ENCODE measurements at places on chromosomes 13 and 19.
A peak's percentile ranks its signal among the peaks of the same experiment; 100 is the strongest.

DNA sequence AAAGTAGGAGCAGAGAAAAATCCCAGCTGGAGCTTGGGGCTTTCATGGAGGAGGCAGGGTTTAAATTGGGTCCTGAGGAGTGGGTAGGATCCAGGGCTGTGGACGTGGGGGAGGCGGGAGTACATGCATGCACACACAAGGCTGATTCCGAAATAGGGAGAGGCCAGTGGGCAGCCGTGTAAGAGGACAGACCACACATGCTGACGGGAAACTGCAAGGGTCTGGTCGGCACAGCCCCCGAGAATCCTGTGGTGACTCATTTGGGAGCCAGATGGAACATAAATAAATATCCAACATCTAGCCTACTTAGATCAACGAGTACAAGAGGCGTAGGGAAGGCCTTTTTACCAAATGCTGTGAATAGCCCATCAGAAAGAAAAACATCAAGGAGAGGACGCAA lies 216.3 kb upstream of the ZNF507 start:
- no peak for DNase-seq

- peak; percentile 55 for DNase-seq
Measured at GRCh38 chr19:58338825-58339558, 12.2 kb downstream of the ZSCAN22 start.

GRCh38 chr19:36215276-36216123 lies 594 bp downstream of the ZNF146 start:
- peak; percentile 39 for DNase-seq

- no peak for DNase-seq
Measured at GRCh38 chr19:56119582-56119978, 1.5 kb downstream of the ZNF787 start.

GRCh38 chr19:4791183-4792018 lies at the start of gene FEM1A:
Gene FEM1A, plus strand, starts transcription at chr19:4791734. Its CDS starts 121 bp downstream, at chr19:4791855.
- peak; percentile 100 for DNase-seq

DNA sequence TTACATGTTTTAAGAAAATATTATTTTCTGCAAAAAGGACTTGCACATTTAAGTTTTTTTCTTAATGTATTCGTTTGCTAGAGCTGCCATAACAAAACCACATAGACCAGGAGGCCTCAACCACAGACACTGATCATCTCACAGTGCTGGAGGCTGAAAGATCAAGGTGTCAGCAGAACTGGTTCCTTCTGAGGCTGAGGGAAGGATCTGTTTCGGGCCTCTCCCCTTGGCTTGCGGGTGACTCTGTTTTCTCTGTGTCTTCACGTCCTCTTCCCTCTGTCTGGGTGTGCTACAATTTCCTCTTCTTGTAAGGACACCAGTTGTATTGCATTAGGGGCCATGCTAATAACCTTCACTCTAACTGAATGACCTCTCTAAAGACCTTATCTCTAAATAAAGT lies 364.2 kb downstream of the IRS2 start:
- no peak for DNase-seq

DNA sequence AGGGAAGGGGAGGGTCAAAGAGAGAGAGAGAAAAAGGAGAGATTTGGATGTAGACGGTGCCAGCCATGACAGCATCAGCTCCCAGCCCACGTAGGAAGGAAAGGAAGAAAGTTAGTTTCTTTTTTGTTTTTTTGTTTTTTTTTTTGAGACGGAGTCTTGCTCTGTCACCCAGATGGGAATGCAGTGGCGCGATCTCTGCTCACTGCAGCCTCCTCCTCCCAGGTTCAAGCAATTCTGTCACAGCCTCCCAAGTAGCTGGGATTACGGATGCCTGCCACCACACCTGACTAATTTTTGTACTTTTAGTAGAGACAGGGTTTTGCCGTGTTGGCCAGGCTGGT lies 27.6 kb downstream of the ELL start:
- DNase-seq, result no peak

- no peak for DNase-seq
Measured at GRCh38 chr19:49930483-49931011, 1.2 kb upstream of the NUP62 start.
